ENCODE measurements at places on chromosomes 4 and X.

GRCh38 chrX:116409219-116409618 is 27.2 kb upstream of the SLC6A14 start:
- DNase-seq = no peak

GRCh38 chr4:138234248-138234647 is 7.9 kb downstream of the SLC7A11 start:
- DNase-seq = no peak

GRCh38 chrX:69258893-69259292 is 93.6 kb upstream of the PJA1 start:
- no peak for DNase-seq

GRCh38 chr4:90186229-90186628 is 59.0 kb downstream of the CCSER1 start:
- DNase-seq = no peak

DNA sequence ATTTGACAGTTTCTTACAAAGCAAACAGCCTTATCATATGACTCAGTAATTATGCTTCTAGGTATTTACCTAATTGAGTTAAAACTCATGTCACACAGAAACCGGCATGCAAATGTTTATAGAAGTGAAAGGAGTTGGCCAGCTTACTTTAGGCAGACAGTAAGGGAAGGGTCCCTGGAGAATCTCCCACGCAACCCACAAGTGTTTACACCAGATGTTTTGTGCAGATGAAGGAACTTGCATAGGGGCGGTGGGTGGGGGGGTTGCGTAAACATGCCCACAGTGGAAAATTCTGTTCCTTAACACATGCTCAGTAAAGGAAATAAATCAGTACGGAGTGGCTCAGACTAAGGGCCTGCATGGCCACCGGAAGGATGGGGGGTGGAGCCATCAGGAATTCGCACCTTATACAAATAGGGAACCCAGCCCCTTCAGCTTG is 330.5 kb upstream of the AADAT start:
- no peak for DNase-seq

DNA sequence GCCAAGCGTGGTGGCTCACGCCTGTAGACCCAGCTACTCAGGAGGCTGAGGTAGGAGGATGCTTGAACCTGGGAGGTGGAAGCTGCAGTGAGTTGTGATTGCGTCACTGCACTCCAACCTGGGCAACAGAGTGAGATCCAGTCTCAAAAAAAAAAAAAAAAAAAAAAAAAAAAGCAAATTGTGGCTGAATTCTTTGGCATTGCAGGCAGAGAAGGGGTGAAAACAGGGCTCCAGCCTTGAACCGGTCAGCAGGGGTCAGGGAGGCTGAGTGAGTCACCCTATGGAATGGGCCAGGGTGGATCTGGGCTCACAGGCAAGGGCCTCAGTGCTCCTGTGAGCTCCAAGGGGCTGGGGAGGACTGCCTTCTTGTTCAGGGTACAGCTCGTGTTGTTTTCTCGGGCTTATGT is 13.2 kb upstream of the FAM3A start:
- no peak for DNase-seq

DNA sequence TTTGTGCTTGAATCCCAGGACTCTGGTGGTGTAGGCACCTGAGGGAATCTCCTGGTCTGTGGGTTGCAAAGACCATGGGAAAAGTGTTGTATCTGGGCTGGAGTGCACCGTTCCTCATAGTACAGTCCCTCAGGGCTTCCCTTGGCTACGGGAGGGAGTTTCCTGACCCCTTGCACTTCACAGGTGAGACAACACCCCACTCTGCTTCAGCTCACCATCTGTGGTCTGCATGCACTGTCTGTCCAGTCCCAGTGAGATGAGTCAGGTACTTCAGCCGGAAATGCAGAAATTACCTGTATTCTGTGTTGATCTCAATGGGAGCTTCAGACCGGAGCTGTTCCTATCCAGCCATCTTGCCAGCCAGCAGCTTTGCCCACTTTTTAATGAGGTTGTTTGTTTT is 353.0 kb upstream of the IRS4 start:
- no peak for DNase-seq

GRCh38 chr4:82782626-82783345 is 15.8 kb downstream of the SCD5 start:
- no peak for DNase-seq

- no peak for DNase-seq
These were observed 494.3 kb downstream of the IDS start for GRCh38 chrX:149010853-149011224.

- no peak for DNase-seq
These were observed 417.8 kb upstream of the INTU start for GRCh38 chr4:127214931-127215330.

GRCh38 chrX:70166601-70167590 is 10.4 kb upstream of the DGAT2L6 start:
- DNase-seq = peak; percentile 22

GRCh38 chr4:70830054-70830453 is 9.6 kb downstream of the GRSF1 start:
- no peak for DNase-seq

GRCh38 chr4:152102436-152103000 is 341.7 kb upstream of the GATB start:
- no peak for DNase-seq

GRCh38 chr4:22850055-22850454 is 157.3 kb downstream of the GBA3 start:
- no peak for DNase-seq

- no peak for DNase-seq
These were observed 27.2 kb downstream of the HTR2C start for GRCh38 chrX:114611018-114611619.
